Stimulated activated CD8-positive, alpha-beta memory T cell treated with anti-CD3 and anti-CD28 coated beads, Interleukin-7, amount 100 ng/mL, for 4 hours (primary cell): ENCODE measurements at places on chromosomes 5 and 9.

DNA sequence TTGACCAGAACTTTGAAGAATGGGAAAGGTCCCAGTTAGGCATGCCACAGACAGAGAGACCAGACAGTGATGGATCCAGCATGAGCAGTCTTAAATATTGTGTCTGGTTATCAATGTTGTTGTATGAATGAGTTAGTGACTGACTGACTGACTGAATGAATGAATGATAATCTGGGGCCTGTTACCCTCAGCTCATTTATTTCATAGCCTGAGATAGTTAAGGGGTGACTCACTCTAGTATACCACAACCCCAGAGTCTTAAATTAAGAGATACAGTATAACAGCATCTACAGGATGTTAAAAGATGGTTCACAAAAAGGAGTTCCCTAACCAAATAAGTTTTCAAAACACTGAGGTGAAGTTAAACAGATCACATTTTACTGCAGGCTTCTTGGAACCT is 133.5 kb downstream of the SGCD start:
- no peak for DNase-seq

GRCh38 chr5:108516785-108517184 is 134.9 kb upstream of the FBXL17 start:
- no peak for DNase-seq

DNA sequence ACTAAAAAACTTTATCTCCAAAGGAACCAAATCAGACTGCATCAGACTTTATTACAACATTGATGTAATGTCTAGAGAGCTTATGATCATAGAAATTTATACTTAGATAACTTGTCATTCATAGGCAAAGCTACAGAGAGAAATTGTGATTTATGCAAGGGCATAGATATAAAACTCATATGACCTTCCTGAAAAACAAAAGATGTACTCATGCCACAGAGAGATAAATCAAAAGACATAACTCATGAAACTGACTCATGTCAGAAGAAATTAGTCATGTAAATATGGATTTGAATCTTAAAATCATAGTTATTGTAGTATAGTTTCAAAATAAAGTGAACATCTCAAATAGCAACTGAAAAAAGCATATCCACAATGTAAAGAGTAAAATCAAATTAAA is 186.2 kb downstream of the GABBR2 start:
- no peak for DNase-seq

DNA sequence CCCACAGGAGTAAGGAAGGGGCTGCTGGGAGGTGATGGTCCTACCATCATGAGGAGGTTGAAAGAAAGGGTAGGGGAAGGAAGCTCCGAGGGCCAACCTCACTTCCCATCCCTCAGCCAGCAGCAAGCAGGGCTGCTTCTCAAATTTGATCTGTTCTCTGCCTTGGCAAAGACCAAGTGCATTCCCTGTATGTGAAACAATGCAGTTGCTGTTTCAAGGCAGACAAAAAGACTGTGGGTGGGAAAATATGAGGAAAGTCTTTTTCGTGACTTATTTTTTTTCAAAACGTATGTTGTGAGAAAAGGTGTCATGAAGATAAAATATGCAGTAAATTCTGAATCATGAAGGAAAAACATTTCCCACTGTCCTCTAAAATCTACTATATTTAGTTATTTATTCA is 165.9 kb downstream of the ARSB start:
- DNase-seq: no peak

DNA sequence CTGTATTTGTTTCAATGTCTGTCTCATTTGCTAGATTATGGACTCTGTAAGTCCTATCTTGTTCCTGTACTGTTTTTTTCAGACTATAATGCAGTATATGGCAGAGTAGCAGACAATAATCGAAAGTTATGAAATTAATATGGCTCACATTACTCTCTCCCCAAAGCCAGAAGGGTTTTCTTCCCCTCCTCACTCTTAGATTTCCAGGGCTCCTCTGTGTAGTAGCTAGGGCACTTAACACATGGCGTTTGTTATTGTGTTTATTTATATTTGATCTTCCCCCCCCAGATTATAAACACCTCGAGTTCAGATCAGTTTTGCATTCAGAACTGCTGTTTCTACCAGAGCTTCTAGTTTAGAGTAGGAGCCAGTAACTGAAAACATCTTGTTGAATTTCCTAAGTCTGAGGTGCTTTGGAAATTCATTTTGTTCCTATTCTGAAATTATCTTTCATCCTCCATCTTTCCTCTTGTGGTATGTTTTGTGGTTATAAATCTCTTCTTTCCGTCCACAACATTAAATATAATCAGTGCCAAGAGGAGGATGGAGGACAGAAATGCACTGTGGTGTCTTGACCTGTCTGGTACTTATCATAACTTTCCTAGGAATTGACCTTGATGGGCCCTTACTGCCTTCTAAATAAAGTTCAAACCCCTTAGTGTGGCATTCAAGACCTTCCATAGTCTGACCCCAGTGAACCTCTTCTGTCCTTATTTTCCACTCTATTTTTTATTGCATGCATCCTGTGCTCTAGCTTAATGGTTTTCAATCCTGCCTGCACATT is 27.0 kb downstream of the TLE4 start:
- no peak for DNase-seq
